ENCODE measurements at places on chromosomes 5 and 9.

DNA sequence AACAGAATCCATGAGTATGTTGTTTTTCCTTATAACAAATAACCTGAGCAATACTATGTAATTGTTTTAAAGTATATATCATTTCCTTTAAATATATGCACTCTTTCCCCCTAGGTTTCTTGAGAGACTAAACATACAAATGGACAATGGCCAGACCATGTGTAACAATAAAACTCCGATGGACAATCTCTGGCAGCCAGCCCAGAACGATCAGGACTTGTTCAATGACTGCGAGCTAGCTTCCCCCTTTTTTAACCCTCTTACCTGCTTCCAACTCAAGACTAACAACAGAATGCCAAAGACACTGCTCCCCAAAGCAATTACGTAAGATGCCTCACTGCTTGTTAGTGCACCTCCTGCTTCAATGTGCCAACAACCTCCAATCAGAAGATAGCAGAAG is 94.9 kb downstream of the HTR4 start:
- no peak for DNase-seq

- peak; percentile 27 for DNase-seq
These were observed 33.2 kb upstream of the C5orf46 start for GRCh38 chr5:147939431-147940114.

DNA sequence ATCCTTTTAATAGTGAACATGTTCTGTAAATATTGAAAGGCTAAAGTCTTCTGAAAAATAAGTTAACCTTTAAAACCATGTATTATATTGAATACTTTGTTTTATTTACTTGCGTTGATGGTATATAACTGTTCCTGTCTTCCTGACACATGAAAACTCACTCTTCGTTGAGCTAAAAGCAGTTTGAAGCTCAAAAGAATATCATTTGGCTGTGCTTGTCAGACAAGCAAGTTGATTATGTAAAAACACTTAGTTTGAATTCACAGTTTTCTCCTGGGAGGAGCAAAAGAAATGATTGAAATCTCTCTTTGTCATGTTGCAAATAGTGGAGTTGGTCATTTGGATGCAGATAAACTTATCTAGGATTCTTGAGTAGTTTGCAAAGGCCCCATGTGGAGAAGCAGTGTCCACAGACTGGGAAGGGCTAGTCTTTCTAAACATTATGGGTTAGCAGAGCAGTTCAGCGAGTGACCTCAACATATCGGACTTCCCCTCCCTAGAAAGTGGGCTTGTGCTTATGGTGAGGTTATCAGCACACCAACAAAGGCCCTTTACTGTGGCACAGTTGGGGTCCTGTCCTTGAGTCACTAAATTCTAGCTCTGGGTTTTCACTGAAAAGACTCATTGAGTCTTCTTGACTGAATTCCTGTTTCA is 290.4 kb downstream of the CSNK1G3 start:
- no peak for DNase-seq

DNA sequence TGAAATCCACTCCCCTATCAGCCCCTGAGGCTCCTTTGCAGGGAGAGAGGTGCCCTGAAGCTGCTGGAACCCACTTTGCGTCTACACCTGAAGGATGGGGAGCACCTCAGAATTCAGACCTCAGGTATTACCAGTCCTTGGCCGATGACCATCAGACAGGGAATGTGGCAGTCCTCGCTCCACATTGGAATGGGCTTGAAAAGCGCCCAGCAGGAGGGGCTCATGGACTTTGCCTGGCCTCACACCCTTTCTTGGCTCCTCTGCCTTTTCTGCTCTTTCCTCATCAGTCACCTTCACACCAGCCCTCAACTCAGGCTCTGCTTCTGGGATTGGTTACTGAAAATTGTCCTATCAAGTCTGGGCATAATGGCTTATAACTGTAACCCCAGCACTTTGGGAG is 83.9 kb downstream of the BARX1 start:
- DNase-seq = no peak

- no peak for DNase-seq
These were observed 16.5 kb upstream of the RLN2 start for GRCh38 chr9:5321058-5321457.

- no peak for DNase-seq
These were observed 1.4 kb upstream of the FOXI1 start for GRCh38 chr5:170104299-170104698.

- no peak for DNase-seq
These were observed 8.0 kb upstream of the REEP5 start for GRCh38 chr5:112930082-112930344.

- no peak for DNase-seq
These were observed 5.5 kb downstream of the PRSS3 start for GRCh38 chr9:33800886-33801285.

DNA sequence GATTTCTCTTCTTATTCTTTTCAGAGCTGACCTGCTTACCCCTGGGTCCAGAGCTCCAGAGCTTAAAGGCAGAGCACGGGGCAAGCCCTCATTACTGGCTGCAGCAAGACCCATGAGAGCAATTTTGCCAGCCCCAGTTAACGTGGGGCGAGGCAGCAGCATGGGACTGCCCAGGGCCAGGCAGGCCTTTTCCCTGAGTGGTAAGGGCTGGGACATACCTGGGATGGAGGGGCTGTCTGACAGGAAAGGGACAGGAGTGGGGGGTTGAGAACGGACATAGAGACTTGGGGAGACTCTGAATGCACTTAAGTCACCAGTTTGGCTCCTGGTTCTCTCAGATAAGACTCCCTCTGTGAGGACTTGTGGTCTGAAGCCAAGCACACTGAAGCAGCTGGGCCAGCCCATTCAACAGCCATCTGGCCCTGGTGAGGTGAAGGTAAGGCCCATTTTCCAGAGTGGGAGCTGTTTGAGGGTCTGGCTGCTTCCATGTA is 26.2 kb downstream of the HMGXB3 start:
- no peak for DNase-seq

DNA sequence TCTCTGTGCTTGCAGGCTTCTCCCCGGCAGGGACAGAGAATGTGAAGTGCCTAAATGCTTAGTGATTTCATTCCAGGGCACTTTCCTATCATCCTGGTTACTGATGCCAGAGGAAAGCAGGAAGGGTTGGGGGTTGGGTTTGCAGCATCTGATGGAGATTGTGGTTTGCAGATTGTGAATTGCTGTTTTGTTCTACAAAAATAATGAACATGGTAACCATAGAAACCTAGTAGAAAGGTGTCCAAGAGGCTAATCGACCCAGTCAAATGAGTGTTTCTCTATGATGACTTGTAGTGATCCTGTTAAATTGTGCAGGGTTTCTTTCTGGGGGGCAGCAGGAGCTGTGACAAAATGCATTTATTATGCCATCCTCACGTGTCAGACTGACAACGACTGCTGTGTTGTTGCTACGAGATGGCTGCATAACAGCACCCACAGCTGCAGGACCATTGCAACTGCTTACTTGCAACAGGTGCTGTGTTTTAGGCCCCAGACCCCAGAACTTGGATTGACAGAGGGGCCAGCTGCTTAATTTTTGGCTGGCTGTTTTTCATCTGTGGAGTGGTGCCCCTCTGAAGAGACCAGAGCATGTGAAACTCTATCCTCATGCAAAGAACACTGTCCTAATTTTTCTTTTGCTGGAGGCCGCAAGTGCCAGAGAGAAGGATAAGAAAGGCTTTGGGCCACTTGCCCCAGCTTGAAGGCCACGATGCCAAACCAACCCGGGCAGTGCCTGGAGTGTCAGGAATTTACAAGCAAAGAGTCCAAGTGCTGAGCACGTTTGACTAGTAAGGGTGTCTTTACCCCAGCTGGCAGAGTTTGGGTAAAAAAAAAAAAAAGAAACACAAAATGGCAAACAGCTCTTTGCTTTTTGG is 397.8 kb downstream of the GADD45G start:
- DNase-seq = no peak

GRCh38 chr9:87436716-87437115 is 61.0 kb upstream of the DAPK1 start:
- DNase-seq = no peak

DNA sequence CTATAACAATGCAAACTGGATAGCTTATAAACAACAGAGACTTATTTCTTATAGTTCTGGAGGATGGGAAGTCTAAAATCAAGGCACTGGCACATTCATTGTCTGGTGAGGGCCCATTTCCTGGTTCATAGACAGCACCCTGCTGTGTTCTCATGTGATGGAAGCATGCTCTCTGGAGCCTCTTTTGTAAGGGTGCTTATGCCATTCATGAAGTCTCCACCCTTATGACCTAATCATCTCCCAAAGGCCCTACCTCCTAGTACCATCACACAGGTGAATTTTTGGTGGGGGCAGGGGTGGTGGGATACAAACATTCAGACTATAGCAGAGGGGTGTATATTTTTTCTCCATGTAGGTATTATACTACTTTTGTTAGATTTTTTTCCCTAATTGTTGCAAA is 92.4 kb downstream of the UNC13B start:
- DNase-seq = no peak

- DNase-seq = no peak
These were observed 151.8 kb upstream of the RUSC2 start for GRCh38 chr9:35338086-35338485.

GRCh38 chr9:133823189-133824105 is 85.3 kb upstream of the SARDH start:
- no peak for DNase-seq

- DNase-seq = no peak
These were observed 47.2 kb upstream of the FCHO2 start for GRCh38 chr5:72908664-72909063.

- DNase-seq = no peak
These were observed 57.0 kb downstream of the FBXL17 start for GRCh38 chr5:108324886-108325285.

DNA sequence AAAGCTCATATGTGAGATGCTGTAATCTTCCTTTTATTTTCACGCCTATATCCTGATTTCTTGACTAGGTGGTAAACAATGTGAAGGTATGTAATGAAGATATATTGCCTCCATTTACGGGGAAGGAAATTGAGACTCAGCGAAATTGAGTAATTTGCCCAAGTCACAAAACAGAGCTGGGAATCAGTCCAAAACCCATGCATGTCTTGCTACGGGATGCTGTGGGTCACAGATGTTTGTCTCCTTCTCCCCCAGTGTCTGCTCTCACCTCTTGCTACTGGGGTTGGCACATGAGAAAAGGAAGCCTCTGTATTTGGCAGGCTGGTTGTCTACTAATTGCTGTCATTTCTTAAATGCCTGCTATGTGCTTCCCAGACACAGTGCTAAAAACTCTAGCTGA is 53.7 kb upstream of the TEX48 start:
- DNase-seq = no peak

GRCh38 chr5:147400126-147400809 is 109.6 kb downstream of the DPYSL3 start:
- no peak for DNase-seq

- DNase-seq = no peak
These were observed 233.1 kb downstream of the ADAMTSL1 start for GRCh38 chr9:18707061-18707461.

GRCh38 chr5:165919196-165919595 is 2372.2 kb upstream of the WWC1 start:
- DNase-seq = no peak

GRCh38 chr9:87771316-87772006 is 45.5 kb downstream of the CTSL start:
- no peak for DNase-seq

GRCh38 chr5:151038801-151039238 is 18.4 kb downstream of the GPX3 start:
- DNase-seq = no peak

GRCh38 chr9:7121664-7122063 is 363.9 kb downstream of the KDM4C start:
- DNase-seq = no peak

DNA sequence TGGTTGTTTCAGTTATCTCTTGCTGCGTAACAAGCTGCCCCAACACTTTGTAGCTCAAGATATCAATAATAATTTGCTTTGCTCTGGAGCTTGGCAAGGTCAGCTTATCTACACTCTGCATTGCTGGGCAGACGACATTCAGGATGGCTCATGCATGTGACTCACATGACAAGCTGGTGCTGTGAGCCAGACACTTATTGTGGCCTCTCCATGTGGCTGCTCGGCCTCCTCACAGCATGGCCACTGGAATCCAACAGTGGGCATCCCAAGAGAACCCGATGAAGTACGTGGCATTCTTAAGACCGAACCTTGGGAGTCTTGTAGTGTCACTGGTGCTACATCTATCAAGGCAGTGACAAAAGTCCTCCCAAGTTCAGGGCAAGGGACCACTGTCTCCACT is 94.2 kb upstream of the MVB12B start:
- no peak for DNase-seq

DNA sequence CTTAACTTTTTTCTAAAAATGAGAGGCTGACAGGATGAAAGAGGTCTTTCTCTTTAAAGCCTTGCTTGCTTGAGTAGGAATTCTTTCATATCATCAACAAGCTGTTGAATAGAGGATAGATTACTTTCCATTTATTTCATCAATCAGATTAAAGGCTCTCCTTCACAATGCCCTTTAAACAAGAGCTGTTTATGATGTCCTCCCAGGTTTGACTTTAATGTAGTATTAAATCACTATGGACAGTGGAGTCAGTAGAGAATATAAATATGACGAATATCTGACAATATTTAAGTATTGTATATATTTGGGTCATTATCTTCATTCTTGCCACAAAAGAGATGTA is 282.0 kb downstream of the ISL1 start:
- no peak for DNase-seq

- DNase-seq = no peak
These were observed 12.1 kb upstream of the WDR5 start for GRCh38 chr9:134123764-134124128.

GRCh38 chr9:86178503-86178902 is 79.1 kb upstream of the GOLM1 start:
- DNase-seq = no peak

GRCh38 chr9:128550770-128551656 is 1.4 kb upstream of the SPTAN1 start:
- DNase-seq = no peak
